ENCODE measurements at places on chromosomes 5 and 9. TPM values are rescaled to one million over a fixed set of nuclear protein-coding genes. Genes with fewer than 3 reads are reported as not detected.

DNA sequence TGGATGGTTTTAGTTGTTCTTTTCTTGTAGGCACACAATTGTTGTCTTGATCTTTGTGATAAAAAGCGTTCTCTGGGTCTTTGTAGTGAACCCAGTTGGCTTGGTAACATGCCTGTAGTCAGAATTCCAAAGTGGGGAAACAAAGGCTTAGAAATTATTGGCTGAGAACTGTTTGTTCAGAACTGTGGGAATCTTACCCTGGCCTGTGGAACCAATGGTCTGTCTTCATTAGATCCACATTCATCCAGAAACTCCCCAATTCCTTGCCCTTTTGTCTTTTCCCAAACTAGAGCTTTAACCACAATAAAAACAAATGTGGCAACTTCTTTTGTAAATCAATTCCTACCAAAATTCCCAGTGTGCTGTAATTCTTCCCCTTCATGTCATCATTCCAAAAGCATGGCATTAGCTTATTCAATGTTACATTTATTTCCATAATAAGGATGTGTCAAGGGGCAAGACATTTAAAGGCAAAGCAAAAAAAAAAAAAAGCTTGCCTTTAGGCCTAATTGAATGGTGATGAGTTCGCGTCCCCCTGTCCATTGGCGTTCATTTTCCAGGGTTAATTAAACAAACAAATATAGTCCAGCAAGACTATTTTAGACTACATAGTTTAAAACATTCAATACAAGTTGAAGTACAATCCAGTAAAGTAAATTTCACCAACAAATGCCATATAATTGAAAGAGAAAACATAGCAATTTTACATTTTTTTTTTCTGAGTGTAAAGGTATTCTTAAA, 249.8 kb upstream of the ZNF608 start:
- H3K4me3 ChIP-seq, result no peak overlapping the region
- H3K4me1 ChIP-seq, result peaks cover 7% of the 10 kb centered on the region
- no peak for DNase-seq
- no peak overlapping the region for H3K27ac ChIP-seq

- H3K4me3 ChIP-seq, result no peak overlapping the region
- no peak for DNase-seq
Observed at GRCh38 chr5:95486191-95486590, 68.6 kb downstream of the SKIC3 start.

DNA sequence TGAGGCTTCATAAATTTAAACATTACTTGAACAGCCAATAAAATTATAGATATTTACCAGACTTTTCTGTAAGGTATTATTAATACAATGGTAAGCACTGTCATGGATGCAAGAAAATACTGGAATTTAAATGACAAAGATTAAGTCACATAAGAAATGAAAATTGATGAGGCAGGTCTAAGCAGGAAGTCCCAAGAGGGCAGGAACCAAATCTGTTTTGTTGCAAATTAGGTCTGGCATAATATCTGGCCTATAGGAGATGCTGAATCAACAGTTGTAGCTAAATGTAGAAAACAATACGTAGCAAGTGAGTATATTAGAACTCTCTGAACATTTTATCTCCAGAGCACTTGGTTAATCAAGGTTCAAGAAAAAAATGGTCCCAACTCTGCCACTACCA, 142.5 kb downstream of the EBF1 start:
- H3K27me3 ChIP-seq, result no peaks in the 10 kb centered on the region
- no peak overlapping the region for H3K4me3 ChIP-seq

- H3K27ac ChIP-seq, result no peak overlapping the region
- peaks cover 25% of the 10 kb centered on the region for H3K4me1 ChIP-seq
Observed at GRCh38 chr9:133981958-133982681, 10.0 kb downstream of the VAV2 start.

DNA sequence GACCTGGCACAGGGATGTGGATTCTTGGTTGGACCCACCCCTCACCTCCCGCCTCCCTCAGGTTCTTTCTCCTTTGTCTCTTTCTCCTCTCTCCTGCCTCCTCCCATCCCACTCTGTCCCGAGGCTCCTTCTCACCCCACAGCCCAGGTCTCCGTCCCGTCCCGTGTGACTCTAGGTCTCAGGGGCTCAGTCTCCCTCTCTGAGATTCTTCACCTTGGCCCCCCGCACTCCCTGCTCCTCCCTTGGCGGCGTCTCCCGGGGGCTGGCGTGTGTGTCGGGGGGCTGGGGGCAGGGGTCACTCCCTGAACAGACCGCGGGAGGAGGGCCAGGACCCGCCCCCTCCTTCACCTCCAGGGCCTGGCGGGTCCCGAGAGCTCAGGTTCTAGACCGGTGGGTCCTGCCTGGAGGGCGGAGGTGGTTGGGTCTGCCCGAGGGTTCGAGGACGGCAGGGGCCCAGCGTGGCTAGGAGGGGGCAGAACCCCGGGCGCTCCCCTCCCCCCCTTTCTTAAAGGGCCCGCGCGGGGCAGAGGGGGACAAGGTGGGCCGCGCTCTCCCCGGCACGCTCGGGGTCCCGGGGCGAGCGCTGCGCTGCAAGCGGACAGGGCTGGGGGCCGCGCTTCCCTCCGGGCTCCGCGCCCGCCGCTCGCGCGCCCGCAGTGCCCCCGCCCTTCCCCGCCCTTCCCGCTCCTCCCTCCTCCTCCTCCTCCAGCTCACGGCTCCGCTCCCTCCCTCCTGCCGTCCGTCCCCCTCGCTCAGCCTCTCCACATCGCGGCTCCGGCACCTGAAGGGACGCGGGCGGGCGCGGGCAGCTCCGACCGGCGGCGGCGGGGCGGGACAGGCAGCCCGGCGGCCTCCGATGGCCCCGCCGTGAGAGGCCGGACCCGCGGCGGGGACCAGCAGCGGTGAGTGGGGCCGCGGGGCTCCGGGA, at the start of gene PSD2:
PSD2 (plus strand) TSS at position 735 of the 928 bp plus-strand sequence. CDS start 13,633 bp downstream, outside the sequence.
- H3K36me3 ChIP-seq, result no peaks in the 10 kb centered on the region
- no peak for DNase-seq
- no peaks in the 10 kb centered on the region for H3K27me3 ChIP-seq

DNA sequence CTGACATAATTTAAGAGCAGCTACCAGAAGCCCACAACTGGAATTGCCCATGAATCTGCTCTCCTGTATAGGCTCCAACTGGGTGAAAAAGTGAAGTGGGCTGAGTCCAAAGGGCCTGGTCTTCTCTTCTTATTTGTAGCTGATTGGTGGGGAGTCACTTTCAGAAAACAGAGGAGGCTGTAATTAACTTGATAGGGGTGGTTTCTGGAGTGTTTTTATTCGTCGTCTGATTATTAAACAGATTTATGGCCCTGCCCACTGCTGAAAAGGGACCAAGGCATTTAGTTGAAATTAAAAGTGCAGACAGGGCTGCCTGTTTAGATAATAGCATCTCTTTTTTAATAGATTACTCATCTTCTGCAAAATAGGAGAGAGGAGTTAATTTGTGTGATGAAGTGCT, 81.0 kb upstream of the SAP30L start:
- H3K27ac ChIP-seq, result no peak overlapping the region
- H3K4me1 ChIP-seq, result no peaks in the 10 kb centered on the region
- H3K4me3 ChIP-seq, result no peak overlapping the region
- no peak for DNase-seq
- no peaks in the 10 kb centered on the region for H3K36me3 ChIP-seq

DNA sequence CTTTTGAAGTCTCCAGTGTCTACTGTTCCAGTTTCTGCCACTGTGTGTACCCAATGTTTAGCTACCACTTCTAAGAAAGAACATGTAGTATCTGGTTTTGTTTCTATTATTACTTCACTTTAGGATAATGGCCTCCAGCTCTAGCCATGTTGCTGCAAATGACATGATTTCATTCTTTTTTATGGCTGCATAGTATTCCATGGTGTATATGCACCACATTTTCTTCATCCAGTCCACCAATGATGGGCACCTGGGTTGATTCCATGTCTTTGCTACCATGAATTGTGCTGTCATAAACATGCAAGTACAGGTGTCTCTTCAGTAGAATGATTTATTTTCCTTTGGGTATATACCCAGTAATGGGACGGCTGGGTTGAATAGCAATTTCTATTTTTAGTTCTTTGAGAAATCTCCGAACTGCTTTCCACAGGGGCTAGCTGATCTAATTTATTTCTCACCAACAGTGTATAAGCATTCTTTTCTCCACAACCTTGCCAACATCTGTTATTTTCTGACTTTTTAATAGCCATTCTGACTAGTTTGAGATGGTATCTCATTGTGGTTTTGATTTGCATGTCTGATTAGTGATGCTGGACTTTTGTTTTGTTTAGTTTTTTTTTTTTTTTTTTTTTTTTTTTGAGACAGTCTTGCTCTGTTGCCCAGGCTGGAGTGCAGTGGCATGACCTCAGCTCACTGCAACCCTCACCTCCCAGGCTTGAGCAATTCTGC, 68.9 kb downstream of the WDR41 start:
- H3K4me3 ChIP-seq, result no peak overlapping the region
- H3K27ac ChIP-seq, result no peak overlapping the region
- H3K27me3 ChIP-seq, result no peaks in the 10 kb centered on the region
- H3K36me3 ChIP-seq, result peaks cover 10% of the 10 kb centered on the region

The SLC22A5 gene
- total RNA-seq, result 5.2 TPM

The ITGA1 gene
- total RNA-seq, result not detected

DNA sequence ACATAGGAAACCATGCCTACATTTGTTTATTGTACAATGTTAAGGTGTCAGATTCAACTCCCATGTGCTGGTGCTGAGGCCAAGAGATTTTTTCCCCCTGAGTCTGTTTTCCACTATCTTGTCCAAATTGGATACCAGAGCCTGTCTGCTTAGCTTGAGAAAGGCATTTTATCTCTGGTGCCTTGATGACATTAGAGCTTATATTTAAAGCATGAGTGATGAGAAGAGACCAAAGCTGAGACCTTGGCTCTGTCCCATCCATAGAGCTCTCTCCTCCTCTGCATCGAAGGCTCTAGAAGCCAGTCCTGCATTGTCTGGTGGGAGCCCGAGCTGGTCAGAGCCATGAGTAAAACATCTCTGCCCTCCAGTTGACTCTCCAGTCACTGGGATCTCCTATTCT, 10.4 kb upstream of the PPP2CA start:
- no peaks in the 10 kb centered on the region for H3K27me3 ChIP-seq
- no peak overlapping the region for H3K4me3 ChIP-seq
- no peak overlapping the region for H3K27ac ChIP-seq
- DNase-seq, result no peak
- H3K36me3 ChIP-seq, result no peaks in the 10 kb centered on the region

- no peak for DNase-seq
- no peaks in the 10 kb centered on the region for H3K36me3 ChIP-seq
- no peak overlapping the region for H3K4me3 ChIP-seq
- H3K4me1 ChIP-seq, result no peaks in the 10 kb centered on the region
- no peaks in the 10 kb centered on the region for H3K27me3 ChIP-seq
Observed at GRCh38 chr5:107531308-107531707, 139.4 kb downstream of the EFNA5 start.

The RNF183 gene
- total RNA-seq, result not detected

DNA sequence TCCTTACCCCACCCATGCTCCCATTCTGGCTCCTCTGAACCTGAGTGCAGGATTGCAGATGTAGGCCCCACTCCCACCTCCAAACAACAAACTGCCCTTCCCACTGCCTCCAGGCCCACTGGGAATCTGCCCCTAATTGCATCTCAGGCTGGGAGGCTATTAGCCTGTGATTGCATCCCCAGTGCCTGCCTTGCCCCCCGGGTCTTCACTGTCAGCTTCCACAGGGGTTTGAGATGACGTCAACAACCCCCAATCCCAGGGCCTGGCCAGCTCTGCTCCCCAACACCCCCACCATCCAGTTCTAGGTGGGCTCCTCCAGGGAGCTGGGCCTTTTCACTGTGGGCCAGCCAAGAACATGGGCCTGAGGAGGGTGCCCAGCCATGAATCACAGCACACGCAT, 91.5 kb downstream of the PCDH1 start:
- peaks cover 48% of the 10 kb centered on the region for H3K4me1 ChIP-seq
- no peak for DNase-seq
- H3K27me3 ChIP-seq, result no peaks in the 10 kb centered on the region
- no peak overlapping the region for H3K27ac ChIP-seq

The HK3 gene
- not detected for total RNA-seq

The PLAC8L1 gene
- not detected for total RNA-seq

The IFNA14 gene
- total RNA-seq, result not detected

DNA sequence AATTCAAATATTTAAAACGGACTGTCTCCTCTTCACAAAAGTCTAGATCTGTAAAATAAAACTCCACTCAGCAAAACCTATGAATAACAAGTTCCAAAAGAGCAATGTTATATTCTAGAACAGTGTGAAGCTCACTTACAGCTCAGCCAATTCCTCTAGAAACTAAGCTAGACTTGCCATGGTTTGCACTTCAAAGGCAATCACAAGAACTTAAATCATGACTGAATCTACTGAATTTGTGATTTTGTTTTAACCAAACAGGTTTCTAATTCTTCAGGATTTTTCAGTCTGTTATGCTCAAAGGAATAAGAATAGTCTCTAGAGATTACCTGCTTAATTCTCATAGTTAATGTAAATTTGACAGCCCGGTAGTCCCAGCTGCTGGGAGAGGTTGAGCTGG, 1.4 kb upstream of the PKD2L2 start:
- no peaks in the 10 kb centered on the region for H3K27me3 ChIP-seq
- H3K4me1 ChIP-seq, result peaks cover 22% of the 10 kb centered on the region
- no peaks in the 10 kb centered on the region for H3K36me3 ChIP-seq

DNA sequence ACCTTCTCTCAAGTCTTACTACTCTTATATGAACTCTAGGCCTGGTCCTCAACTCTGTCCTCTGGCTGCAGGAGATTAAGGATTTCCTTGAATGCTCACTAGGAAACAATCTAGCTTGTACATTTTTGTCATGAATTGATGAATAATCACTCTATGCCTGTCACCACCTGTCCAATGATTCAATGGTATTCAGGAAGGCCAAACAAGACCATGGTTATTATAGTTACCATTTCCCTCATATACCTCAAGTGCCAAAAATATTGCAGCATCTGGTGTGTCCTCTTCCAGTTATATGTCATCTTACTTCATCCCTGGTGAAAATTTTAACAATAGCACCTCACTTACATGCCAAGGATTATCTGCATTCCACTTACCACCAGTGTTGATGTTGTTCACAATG, 179.0 kb upstream of the MOCS2 start:
- no peaks in the 10 kb centered on the region for H3K27me3 ChIP-seq
- no peak overlapping the region for H3K4me3 ChIP-seq
- no peaks in the 10 kb centered on the region for H3K36me3 ChIP-seq
- no peaks in the 10 kb centered on the region for H3K4me1 ChIP-seq
- DNase-seq, result no peak

- no peak overlapping the region for H3K27ac ChIP-seq
- H3K27me3 ChIP-seq, result no peaks in the 10 kb centered on the region
- H3K4me3 ChIP-seq, result no peak overlapping the region
- no peaks in the 10 kb centered on the region for H3K4me1 ChIP-seq
- no peak for DNase-seq
- no peaks in the 10 kb centered on the region for H3K36me3 ChIP-seq
Observed at GRCh38 chr5:142726188-142726731, 40.4 kb upstream of the FGF1 start.

GRCh38 chr5:87095787-87096186, 171.9 kb upstream of the RASA1 start:
- no peaks in the 10 kb centered on the region for H3K36me3 ChIP-seq
- DNase-seq, result no peak
- no peak overlapping the region for H3K27ac ChIP-seq
- no peak overlapping the region for H3K4me3 ChIP-seq
- no peaks in the 10 kb centered on the region for H3K27me3 ChIP-seq

The HSDL2 gene
- 18.4 TPM for total RNA-seq

The PCDHGC3 gene
- total RNA-seq, result 61.3 TPM

The ADAMTS6 gene
- 2.6 TPM for total RNA-seq

All from Karpas-422 (cell line).